ENCODE measurements at places on chromosomes 16 and 17.

GRCh38 chr17:16304830-16305229, 48.4 kb downstream of the CENPV start:
- DNase-seq: peak; percentile 15

DNA sequence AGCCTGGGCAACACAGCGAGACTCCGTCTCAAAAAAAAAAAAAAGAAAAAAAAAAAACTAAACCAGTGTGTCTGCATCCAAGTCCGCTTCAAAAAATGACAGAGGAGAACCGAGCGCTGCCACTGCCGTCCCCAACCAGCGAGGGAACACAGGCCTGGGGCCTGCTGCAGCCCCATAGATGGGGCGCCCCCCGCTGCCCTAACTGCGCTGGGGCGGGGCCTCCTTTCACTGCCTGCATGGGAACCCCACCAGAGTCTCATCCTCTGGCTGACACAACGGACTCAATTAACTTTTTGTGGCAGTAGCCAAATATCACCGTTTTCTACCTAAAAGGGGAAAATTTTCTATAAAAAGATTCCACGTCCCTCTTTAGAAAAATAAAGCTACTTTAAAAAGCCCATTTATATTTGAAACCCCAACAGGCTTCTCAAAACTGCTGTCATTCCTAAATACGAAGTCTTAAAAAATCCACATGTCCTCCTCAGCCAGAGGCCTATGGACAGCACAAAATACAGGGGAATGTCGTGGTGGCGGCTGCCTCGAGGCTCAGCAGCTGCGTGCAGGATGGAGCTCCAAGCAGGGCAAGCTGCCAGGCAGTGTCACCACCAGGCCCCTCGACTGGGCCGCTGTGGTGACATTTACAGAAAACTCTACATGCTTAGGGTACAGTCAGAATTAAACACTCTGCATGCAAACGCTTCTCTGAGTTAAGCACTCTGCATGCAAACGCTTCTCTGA, 30.3 kb downstream of the KLHDC4 start:
- no peak for DNase-seq

DNA sequence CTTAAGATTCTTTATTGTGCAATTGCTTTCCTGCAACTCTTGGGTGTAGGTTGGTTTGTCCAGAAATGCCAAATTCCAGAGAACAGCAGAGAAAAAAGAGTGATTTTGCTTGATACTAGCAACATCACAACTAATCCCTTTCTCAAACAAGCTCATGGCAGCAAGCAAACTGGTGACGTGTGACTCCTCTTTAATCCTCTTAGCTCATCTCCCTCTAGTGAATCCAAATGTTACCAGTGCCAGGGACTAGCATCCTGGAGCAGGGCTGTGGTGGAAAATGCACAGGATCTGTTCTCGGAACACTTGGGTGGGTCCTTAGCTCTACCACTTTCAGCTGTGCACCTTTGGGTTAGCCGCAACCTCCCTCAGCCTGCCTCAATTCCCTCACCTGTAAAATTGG, 204.0 kb upstream of the CCL2 start:
- DNase-seq: no peak

DNA sequence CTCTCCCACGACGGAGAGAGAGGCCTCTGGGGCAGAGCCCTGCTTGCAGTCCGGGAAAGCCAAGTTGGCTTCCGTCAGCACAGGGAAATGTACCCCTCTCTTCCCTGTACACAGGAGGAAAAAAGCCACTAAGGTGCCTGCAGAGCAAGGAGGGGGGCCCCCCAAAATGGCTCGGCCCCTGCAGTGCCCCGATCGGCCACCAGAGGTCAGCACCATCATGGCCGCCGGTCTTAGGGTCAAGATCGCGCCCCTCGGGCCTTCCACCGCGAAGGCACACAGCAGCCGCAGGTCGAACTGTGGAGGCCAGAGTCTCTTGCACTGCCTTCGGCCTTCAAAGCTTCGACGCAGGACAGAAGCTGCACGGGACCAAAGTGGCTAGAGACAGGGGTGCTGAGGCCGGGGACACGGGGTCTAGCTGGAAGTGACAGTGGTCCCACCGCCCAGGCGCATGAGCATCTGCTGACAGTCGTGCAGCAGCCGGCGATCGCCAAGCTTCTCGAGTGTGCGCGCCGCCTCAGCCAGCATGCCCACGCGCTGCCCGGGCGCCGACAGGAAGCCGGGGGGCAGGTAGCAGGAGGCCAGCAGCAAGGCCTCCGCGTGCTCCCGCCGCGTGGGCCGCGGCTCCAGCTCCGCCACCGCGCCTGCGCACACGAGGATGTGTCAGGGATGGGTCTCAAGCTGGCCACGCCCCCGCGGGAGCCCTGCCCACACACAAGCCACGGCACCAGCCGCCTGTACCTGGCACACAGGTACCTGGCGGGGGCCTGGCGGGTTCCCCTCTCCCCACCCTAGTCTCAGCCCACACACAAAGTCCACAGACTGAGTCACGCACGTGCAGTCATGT, 24.4 kb downstream of the SREBF1 start:
- peak; percentile 89 for DNase-seq

DNA sequence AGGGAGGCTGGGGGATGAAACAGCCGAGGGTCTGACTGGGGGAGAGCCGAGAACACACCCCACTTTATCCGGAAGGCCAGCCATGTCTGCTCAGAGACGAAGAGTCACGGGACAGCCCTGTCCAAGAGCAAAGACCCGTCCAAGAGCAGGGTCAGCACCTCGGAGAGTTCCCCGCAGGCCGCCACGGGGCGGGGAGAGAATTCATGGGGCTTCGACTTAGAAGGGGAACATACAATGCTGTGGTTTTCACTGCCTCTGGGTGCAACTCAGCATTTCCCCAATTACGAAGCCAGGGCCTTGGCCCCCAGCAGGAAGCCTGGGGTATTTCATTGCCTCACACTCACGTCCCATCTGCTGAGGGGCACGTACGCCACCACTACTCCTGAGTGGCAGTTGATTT, 59.3 kb downstream of the JPH3 start:
- no peak for DNase-seq

DNA sequence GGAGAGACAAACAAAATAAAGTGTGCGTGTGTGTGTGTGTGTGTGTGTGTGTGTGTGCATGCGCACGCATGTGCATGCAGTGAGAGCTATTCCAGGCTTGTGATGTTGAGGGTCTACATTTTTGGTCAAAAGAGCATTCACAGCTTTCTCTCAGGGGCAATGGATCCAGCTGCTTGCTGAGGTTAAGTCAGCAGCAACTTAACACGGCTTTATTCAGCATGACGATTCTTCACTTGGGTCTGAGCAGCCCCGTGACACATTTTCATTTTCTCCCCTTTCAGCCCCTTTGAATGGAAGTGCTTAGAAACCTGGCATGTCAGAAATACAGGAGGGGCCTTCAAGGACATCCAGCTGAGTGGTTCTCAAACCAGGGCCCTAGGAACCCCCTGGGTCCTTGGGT, 66.4 kb upstream of the MED9 start:
- DNase-seq: peak; percentile 37

DNA sequence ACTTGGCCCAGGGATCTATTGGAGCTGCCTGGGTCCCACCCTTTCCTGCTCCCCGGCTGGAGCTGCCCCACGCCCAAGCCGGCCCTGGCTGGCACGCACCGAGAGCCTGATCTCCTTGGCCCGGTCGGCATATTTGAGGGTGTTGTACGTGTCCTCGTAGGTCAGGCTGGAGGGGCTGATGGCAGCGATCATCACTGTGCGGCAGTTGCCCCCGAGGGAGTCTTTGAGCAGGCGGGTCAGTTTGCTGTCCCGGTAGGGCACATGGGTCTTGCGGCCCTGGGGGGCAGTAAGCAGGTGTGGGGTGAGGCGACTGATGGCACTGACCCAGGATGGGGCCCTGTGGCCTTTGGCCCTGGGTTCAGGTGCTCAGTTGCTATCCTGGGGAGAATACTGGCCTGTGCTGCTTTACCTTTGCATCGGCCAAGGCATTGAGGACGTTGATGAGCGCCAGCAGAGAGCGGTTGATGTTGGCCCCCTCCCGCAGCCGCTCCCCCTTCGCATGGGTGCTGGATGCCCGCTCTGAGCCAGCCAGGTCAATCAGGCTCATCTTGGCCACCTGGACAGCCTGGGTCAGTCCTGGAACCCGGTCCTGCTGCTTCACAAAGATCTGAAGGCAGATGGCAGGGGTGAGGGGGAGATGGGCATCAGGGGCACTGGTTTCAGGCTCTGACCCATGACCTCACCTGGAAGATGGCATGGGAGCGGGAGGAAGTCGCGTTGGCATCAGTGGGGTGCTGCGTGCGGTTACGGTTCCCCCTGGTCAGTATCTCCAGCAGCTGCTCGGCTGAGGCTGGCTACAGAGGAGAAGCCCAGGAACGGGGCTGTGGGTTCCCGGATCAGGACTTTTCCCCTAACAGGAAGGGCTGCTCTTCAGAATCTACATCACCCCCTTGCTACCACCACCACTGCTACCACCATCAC, 13.5 kb downstream of the KIF18B start:
- DNase-seq: peak; percentile 60

DNA sequence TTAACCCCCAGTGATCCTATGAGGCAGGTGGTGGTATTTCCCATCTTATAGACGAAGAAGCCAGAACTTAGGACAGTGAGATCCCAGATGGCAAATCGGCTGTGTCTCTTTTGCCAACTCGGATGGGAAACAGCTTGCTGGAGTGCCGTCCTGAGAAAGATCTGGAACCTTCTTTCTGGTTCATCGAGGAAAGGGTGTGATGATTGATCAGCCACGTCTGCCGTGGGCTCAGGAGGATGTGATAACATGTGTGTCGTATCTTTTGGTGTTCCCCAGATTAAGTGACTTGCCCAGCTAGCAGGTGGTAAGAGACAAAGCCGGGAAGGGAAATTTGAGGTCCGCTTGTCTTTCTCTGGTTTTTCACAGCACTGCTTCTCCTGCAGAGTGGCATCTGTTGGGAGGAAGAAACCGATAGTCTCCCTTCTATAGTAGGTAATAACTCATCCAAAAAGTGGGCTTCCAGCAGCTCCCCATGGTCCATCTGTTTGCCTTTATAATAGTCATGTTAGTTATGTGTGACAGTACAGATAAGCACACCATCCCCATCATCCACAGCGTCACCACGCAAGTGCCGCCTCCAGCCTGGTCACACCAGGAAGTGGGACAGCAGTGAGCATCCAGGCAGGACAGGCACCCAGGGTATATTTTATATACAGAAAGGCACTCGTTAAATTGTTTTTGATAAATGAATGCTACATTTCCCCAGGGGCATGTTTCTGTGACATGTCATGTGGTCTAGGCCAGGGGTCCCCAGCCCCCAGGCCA, 175.5 kb downstream of the KATNIP start:
- DNase-seq: peak; percentile 58

GRCh38 chr17:17108451-17109049, 66.3 kb downstream of the MPRIP start:
- no peak for DNase-seq

DNA sequence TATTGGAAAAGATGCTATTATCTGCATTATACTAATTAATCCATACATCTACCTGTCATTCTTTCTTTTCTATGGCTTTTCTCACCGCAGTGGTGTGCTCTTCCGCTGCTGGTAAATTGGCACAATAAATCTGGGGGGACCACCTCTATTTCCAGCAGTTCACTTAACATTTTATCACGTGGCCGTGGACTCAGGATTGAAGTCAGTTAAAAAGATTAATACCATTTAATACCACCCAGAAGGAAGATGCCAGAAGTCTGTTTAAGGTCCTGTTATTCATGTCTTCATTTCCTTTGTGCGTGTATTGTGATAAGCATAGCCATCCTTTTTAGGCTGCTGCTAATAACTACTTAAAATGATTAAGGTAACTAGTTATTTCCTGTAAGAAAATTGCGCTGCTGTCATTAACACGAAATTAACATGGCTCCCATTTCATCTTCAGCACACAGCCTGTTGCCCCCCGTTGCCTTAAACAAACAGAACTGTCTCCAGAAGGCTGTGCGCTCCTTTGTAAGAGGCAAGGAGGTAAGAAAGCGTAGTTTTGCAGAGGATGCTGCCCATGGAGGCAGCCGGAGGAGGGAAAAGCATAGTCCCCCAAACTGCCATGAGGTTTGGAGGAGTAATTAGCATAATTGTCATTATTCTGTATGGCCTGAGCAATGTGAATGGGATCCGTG, 414.4 kb downstream of the UTP18 start:
- no peak for DNase-seq

GRCh38 chr17:30599428-30600059, 122.3 kb downstream of the GOSR1 start:
- DNase-seq: no peak

- DNase-seq: no peak
Observed at GRCh38 chr17:8847891-8848290, 19.6 kb downstream of the PIK3R6 start.

GRCh38 chr16:70483426-70483825, 29.0 kb downstream of the FCSK start:
- DNase-seq: no peak

DNA sequence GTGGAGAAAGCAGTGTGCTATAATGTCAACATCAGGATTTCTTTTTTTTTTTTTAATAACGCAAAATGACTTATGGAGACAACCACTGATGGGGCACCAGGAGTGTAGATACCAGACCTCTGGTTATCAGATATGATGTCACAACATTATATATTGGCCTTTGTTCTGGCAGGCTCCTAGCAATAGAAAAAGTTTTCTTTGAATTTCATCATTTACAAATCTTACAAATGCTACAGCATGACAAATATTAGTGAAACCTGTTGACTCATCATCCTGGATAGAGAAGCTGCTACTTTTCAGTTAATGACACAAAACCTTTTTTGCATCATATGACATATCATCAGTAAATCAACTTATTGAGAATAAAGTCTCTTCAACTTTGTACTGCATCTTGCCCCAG, 6.1 kb downstream of the THUMPD1 start:
- no peak for DNase-seq

GRCh38 chr17:64187093-64187895, 57.4 kb upstream of the ERN1 start:
- no peak for DNase-seq

DNA sequence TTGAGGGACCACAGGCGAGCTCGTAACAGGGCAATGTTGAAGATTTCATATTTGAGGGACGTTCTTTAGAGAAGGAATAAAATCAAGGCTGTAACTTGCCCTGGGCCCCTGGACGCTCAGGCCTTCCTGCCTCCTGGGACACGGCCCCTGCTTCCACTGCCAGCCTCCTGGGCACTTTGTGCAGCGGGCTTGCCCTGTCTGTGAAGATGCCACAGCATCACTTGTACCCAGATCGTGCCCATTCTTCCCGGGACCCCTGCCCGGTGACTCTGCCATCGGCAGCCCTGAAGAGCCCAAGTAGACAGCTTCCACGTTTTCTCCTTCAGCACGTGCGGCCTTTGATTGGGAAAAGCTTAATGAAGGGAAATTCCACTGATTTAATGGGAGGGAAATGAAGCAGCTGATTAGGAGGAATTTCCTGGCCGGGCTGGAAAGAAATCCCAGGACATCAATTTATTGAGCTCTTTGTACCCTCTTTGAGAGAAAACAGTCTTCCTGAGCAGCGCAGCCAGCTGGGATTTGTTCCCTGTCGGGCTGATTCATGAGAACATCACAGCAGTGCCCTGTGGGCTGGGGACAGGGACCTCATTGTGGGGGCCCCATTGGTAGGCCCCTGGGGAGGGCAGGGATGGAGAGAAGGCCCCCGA, 71.5 kb downstream of the CRISPLD2 start:
- DNase-seq: no peak

GRCh38 chr16:88512728-88513696, 57.2 kb upstream of the ZC3H18 start:
- DNase-seq: no peak
